ENCODE measurements at places on chromosomes 3 and 15.

- no peak for DNase-seq
Measured at GRCh38 chr15:81002009-81002330, 1.2 kb downstream of the TLNRD1 start.

GRCh38 chr15:91950631-91951329, 97.3 kb downstream of the SLCO3A1 start:
- no peak for DNase-seq

DNA sequence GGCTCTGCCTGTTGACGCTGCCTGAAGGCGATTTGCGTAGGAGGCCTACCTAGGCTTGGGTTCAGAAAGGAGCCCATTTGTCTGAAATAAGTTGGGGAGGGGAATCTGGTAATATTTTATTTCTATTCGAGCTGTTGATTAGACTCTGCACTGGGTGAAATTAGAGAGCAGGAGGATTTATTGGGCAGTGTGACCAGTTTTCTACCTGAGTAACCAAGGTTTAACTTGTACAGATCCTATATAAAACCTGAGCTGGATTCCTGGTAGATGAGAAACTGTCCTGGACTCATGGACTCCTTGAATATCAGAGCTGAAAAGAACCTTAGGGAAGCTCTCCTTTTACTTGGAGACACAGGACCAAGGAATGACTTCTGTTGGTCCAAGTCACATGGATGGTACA, 19.6 kb upstream of the GPR156 start:
- DNase-seq = no peak

DNA sequence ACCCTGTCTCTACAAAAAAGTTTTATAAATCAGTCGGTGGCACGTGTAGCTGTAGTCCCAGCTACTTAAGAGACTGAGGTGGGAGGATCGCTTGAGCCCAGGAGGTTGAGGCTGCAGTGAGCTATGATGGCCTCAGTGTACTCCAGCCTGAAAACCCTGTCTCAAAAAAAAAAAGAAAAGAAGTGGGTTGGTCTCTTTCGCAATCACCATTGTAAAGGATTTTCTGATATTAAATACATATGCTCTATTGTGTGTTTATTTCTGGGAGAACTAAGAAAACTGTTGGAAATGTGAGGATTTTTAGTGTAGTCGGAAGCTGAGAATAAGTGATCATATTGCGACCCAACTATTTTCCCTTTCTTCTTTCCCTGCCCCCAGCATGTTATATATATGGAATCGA, 7.5 kb downstream of the ZNF710 start:
- no peak for DNase-seq

Measured in CD8-positive, alpha-beta memory T cell (primary cell).